ENCODE measurements at places on chromosomes 12 and 14. TPM values are rescaled to one million over a fixed set of nuclear protein-coding genes. Genes with fewer than 3 reads are reported as not detected.

Gene TTC9
- total RNA-seq = 0.23 TPM

Gene IL26
- not detected for total RNA-seq

Gene NDRG2
- total RNA-seq = 3.6 TPM

Gene C12orf50
- total RNA-seq = not detected

Gene TMCC3
- total RNA-seq = 27.8 TPM

Gene CATSPERB
- 0.68 TPM for total RNA-seq

Gene SERPINA10
- not detected for total RNA-seq

Gene ATP23
- total RNA-seq = 25.5 TPM

Gene FGFR1OP2
- 132 TPM for total RNA-seq

Gene PYGL
- total RNA-seq = 99.6 TPM

Gene INHBC
- total RNA-seq = not detected

Gene DIO2
- total RNA-seq = 0.51 TPM

Gene ACSM4
- not detected for total RNA-seq

Gene MIP
- total RNA-seq = not detected

Gene DEPDC4
- total RNA-seq = 0.17 TPM

Gene USP44
- total RNA-seq = 5.4 TPM

Gene MYH7
- total RNA-seq = not detected

Gene P3H3
- total RNA-seq = 18.8 TPM

Gene BCL2L14
- not detected for total RNA-seq

Gene ADAMTS20
- not detected for total RNA-seq

Gene CMKLR1
- total RNA-seq = 0.19 TPM

Gene ACRBP
- 1.5 TPM for total RNA-seq

Gene CLEC1A
- total RNA-seq = 26.2 TPM

Gene NEMP1
- total RNA-seq = 10.7 TPM

Gene IL23A
- total RNA-seq = 0.34 TPM

Gene GTF2A1
- 58.1 TPM for total RNA-seq

Gene MYF6
- total RNA-seq = not detected

Gene LRP1-AS
- total RNA-seq = not detected

Gene DEGS2
- 2.0 TPM for total RNA-seq

Gene AP5M1
- total RNA-seq = 23.7 TPM

Gene HOXC11
- not detected for total RNA-seq

Gene IRAK3
- 19.2 TPM for total RNA-seq

Gene SLC24A4
- 0.14 TPM for total RNA-seq

Gene PTHLH
- not detected for total RNA-seq

Gene PLBD1
- 0.34 TPM for total RNA-seq

Gene ADCY4
- total RNA-seq = 138 TPM

Gene CBLN3
- 1.0 TPM for total RNA-seq

Gene KCNC2
- total RNA-seq = not detected

Gene AICDA
- total RNA-seq = not detected

Gene LMNTD1
- 0.19 TPM for total RNA-seq

Gene L3HYPDH
- total RNA-seq = 41.4 TPM

Gene PPFIBP1
- 576 TPM for total RNA-seq

Gene MYBPC1
- total RNA-seq = not detected

Gene RD3L
- total RNA-seq = not detected

Gene TUBA1A
- total RNA-seq = 821 TPM

Gene DMAC2L
- 7.7 TPM for total RNA-seq

Gene KLRK1
- not detected for total RNA-seq

Gene AHNAK2
- 24.5 TPM for total RNA-seq

Gene PLEKHG7
- not detected for total RNA-seq

Gene CDCA3
- 24.0 TPM for total RNA-seq

Gene ACVRL1
- 680 TPM for total RNA-seq
